ENCODE measurements at places on chromosomes 6 and 20. TPM values are rescaled to one million over a fixed set of nuclear protein-coding genes. Genes with fewer than 3 reads are reported as not detected.

IL17F gene
- total RNA-seq: not detected

ZFP57 gene
- total RNA-seq: not detected

ELOVL4 gene
- total RNA-seq: 1.5 TPM

GTSF1L gene
- total RNA-seq: not detected

OPN5 gene
- not detected for total RNA-seq

TGM3 gene
- total RNA-seq: 0.08 TPM

FNDC1 gene
- total RNA-seq: 0.08 TPM

NRN1 gene
- total RNA-seq: 0.59 TPM

RALGAPA2 gene
- total RNA-seq: 2.1 TPM

SYNCRIP gene
- 117 TPM for total RNA-seq

MYCT1 gene
- not detected for total RNA-seq

ADGRG6 gene
- total RNA-seq: 43.1 TPM

SLPI gene
- 15.1 TPM for total RNA-seq

MAP3K7 gene
- 14.0 TPM for total RNA-seq

WDR46 gene
- 50.6 TPM for total RNA-seq

SPACA1 gene
- not detected for total RNA-seq

COL9A3 gene
- total RNA-seq: 0.70 TPM

SYNDIG1 gene
- 1.6 TPM for total RNA-seq

SYCP2L gene
- 2.4 TPM for total RNA-seq

Measured in A549 treated with Hydrocortisone at 1 μM for 4 hours (cell line).